ENCODE measurements at places on chromosomes 5 and 9. TPM values are rescaled to one million over a fixed set of nuclear protein-coding genes. Genes with fewer than 3 reads are reported as not detected.

Gene FGF18
- not detected for total RNA-seq

Gene PROB1
- total RNA-seq, result 1.2 TPM

Gene INSL6
- total RNA-seq, result not detected

Gene LCN15
- total RNA-seq, result not detected

Gene AIF1L
- 27.6 TPM for total RNA-seq

Gene ANKRD34B
- not detected for total RNA-seq

Gene AGPAT2
- 36.0 TPM for total RNA-seq

Gene PCDHGA7
- 1.4 TPM for total RNA-seq

Gene GPR150
- total RNA-seq, result 0.19 TPM

Gene PTCH1
- 3.9 TPM for total RNA-seq

Gene TAF11L8
- not detected for total RNA-seq

Gene SPATA31E1
- not detected for total RNA-seq

Gene PHYHD1
- total RNA-seq, result 0.27 TPM

Gene CFAP157
- total RNA-seq, result not detected

Gene RNF183
- not detected for total RNA-seq

Gene SV2C
- total RNA-seq, result not detected

Gene SOHLH1
- not detected for total RNA-seq

Gene C9orf153
- total RNA-seq, result 0.09 TPM

Gene PCDHB15
- 0.90 TPM for total RNA-seq

Gene RFK
- total RNA-seq, result 32.8 TPM

Gene MZB1
- total RNA-seq, result 0.09 TPM

Gene SHOC1
- under 0.01 TPM for total RNA-seq

Gene TAF1L
- total RNA-seq, result under 0.01 TPM

Gene PNPLA7
- total RNA-seq, result 0.47 TPM

Gene ANKRD20A1
- 1.7 TPM for total RNA-seq

Gene GFI1B
- not detected for total RNA-seq

Gene NOL6
- total RNA-seq, result 21.7 TPM

Gene GPX3
- total RNA-seq, result 3.8 TPM

Gene PCDHA2
- total RNA-seq, result 0.18 TPM

Gene HSPB3
- total RNA-seq, result not detected

Gene IFT74
- 9.3 TPM for total RNA-seq

Gene CAVIN4
- total RNA-seq, result 2.0 TPM

Gene FIBCD1
- 0.19 TPM for total RNA-seq

Gene NR5A1
- not detected for total RNA-seq

Gene PCDHGB4
- total RNA-seq, result 14.9 TPM

Gene STPG3
- total RNA-seq, result not detected
